NCI-H1436 (cell line): ENCODE measurements at places on chromosomes 6 and 20.

- DNase-seq, result no peak
Observed at GRCh38 chr20:57592263-57593092, 27.7 kb downstream of the ZBP1 start.

DNA sequence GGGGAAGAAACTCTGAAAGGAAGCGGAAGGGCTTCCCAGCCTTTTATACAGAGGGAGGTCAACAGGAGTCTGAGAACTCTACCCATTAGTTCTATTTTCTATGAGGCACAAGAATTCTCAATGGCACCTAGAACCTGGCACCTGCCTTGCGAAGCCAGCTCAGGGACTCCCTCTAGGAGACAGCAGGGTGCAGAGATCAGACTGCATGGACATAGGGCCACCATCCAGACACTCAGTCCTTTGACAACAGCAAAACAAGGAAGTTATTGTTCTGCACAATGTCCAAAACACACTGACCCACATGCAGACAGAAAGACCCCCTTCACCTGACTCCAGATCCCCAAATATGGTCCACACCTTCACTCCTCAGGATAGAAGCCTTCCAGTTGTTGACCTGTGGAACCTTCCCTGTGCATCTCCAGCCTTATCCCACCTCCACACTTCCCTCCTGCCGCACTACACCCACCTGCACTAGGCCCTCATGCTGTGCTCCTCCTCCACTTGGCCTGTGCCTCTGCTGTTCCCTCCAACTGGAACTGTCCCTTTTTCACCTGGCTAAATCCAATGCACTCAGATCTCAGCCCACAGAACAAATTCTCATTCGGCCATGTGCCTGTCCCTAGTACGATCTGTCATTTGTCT lies 27.8 kb downstream of the ACSS1 start:
- no peak for DNase-seq

DNA sequence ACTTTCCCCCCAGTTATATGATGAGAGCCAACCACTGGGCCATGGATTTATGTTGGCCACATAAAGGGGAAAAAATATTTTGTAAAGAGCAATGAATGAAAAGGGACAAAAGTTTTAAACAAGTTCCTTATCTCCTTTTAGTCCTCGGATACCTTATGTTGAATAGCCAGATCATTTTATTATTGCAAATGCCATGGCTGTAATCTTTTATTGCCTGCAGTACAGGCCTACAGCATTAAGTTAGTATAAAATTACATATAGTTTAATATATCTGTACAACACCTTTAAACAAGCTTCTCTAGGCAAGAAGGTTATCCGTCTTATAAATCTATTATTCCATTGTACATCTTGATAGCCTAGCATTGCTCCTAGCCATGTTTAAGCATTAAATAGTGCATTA lies 93.9 kb upstream of the SLC35B3 start:
- no peak for DNase-seq

GRCh38 chr6:147837540-147837939 lies 329.1 kb downstream of the SAMD5 start:
- DNase-seq, result no peak

DNA sequence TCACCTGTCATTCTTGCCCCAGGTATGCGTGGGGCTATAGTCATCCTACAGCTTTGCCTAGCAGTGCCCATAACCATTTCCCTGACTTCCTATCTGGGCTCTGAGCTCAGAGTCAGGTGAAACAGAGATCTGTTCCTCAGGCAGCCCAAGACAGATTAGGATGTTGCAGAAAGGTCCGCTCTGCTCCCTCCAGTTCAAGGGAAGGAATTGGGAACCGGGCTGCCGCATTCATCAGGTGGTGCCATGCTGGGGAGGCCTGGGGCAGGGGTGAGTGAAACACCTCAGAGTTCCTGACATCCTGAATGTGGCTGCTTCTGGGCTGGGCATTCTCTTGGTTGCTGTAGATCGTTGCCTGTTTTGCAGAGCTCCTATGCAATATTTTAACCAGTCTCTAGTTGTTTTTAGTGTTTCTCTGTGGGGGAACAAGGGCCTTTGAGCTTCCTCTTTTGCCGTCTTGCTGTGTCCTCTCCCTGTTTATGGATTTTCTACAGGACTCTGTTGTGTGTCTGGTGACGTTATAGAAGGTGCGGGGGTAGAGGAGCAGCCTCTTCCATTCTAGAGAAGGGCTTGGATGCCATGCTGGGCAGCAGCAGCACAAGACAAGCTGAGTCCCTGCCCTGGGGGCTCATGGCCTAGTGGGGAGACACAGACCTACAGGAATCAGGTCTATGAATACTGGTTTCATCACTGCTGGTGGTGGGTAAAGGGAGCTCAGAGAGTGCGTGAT lies 9.2 kb downstream of the ENTPD6 start:
- DNase-seq, result no peak

- DNase-seq, result no peak
Observed at GRCh38 chr6:147071776-147072175, 132.4 kb upstream of the STXBP5 start.

- no peak for DNase-seq
Observed at GRCh38 chr6:11108726-11109125, 2.8 kb downstream of the ERVFRD-1 start.

GRCh38 chr6:52076791-52077179 lies 10.6 kb downstream of the PKHD1 start:
- no peak for DNase-seq

DNA sequence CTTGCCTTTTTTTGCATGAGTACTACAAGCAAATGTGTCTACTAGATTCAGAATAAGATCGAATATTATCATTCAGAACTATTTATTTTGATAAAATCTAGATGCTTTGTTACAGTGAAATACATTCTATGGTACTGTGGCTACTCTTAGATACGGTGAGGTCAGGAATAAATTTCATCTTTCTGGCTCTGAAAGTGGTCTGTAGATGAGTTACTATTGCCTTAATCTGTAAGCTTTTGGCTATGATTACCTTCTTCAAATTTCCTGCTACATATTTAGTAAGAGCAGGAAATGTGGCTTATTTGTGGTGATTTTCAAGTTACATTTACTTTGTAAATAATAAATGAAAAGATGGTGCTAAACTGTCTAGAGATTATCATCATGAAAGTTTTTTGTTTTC lies 50.0 kb downstream of the SCAF8 start:
- no peak for DNase-seq

DNA sequence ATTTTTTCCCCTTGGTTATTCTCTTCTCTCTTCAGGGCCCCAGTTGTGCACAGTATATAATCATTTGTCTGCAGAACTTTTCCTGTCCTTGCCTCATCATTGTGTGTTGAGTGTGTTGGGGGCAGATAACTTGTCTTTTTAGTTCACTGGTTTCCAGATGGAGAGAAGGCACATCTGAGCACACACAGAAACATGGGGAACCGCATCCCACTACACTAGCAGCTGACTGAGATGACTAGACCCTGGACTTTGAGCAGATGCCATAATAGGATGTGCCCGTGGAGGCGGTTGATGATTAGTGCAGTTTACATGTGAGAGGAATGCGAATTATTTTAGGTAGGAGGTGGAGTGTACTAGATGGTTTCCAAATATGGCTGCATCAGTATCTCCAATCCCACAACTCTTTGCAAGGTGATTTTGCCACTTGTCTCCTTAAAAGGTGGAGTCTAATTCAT lies 26.5 kb upstream of the SH3BGRL2 start:
- DNase-seq, result no peak

DNA sequence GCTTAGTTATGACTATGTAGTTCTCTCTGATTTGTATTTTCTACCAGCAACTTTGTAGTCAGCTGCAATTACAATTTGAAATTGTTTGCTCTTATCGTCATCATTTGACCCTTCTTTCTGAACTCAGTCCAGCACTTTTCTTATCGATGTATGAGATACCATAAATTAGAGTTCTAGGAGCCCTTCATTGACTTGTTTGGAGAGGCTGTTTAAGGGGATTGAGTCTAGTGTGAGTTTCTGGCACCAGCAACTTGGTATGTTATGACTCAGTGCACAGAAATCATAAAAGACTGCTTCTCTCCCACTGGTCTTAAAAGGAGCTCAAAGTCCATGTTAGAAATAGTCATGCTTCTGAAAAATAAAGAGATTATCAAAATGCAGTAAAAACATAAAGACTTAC lies 190.3 kb downstream of the TENT5A start:
- DNase-seq, result no peak

GRCh38 chr6:21748343-21749056 lies 154.9 kb downstream of the SOX4 start:
- DNase-seq, result peak; percentile 92

- peak; percentile 6 for DNase-seq
Observed at GRCh38 chr6:30544666-30545272, 11.5 kb downstream of the GNL1 start.

GRCh38 chr6:135227349-135227748 lies 46.2 kb downstream of the MYB start:
- no peak for DNase-seq

DNA sequence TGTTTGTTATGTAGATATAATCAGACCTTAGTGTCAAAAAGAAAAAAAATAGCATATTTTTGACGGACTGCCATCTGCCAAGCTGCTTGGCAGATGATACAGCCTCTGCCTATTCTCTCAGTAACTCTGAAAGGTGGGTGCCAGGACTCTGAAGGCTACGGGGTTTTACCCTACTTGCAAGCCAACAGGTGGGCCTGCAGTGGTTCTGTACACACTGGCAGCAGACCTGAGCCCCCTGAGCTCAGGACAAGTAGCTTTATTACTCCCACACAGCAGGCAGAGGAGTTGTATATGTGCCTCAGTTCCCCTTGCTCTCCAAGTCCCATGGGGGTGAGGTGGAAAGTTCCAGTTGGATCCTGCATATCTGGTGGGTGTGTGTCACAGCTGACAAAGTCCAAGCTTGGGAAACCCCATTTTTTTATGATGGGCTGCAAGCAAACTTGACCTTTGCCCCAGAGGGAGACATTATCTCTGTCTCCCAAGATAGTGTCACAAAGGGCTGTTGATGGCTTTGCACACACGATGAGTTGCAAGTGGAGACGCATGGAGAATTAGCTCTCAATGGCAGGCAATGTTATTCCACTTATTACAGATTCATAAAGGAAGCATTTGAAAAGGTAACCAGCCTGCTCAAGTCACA lies 20.5 kb upstream of the AFDN start:
- no peak for DNase-seq

- no peak for DNase-seq
Observed at GRCh38 chr6:78076371-78076770, 423.5 kb downstream of the MEI4 start.
